ENCODE measurements at places on chromosomes 4 and X. TPM values are rescaled to one million over a fixed set of nuclear protein-coding genes. Genes with fewer than 3 reads are reported as not detected.

Gene RHOXF2B
- polyA plus RNA-seq, result not detected

GRCh38 chr4:152943672-152944071 is 7.5 kb downstream of the FHDC1 start:
- DNase-seq, result no peak

DNA sequence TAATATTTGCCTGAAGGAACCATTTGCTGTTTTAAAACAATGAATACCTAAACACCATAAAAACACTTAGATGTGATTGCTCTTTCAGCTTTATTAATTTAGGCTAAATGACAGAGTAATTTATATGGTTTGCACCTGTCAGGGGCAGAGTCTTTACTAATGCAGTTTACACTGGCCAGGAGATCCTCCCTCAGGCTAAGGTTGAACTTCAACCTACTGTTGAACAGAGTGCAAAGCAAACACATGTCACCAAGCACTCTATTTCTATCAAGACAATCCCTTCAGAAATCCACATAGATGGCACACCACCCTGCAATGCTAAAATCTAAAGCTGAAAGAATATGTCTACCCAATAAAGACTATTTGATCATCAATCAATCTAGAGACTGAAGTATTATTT is 147.3 kb downstream of the KLHL13 start:
- no peak for DNase-seq

DNA sequence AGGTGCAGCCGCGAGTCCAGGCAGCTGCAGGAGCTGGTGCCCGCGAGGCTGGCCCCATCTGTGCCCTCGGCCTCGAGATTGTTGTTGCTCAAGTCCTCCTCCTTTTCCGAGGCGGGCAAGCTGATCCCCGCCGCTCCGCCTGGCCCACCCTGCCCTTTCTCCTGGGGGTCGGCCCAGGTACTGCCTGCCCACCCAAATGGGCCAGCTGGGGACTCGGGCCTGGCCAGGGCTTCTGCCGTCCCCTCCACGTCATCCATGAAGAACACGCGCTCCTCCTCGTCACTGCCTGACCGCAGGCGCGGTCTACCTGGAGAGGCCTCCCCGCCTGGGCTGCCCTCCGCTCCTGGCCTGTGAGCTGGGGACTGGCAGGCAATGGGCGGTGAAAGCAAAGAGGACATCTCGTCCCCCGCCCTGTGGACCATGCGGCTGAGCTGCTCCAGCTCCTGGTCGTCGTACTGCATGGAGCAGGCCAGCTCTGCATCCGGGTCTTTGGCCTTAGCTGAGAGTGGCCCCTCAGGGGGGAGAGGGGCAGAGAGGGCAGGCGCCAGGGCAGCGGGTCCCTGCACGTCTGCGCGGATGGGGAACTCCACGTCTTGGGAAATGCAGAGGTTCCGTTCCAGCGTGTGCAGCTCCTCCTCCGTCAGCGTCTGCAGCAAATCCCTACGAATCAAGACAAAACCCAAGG is 43.1 kb upstream of the MXD4 start:
- DNase-seq, result no peak

- DNase-seq, result no peak
Observed at GRCh38 chr4:25551605-25552004, 104.0 kb upstream of the SLC34A2 start.

Measured in lung (tissue), 17 donors.